ENCODE measurements at places on chromosomes 3 and 15.

- peak; percentile 90 for DNase-seq
Measured at GRCh38 chr3:10248184-10248983, at the start of gene TATDN2. Gene TATDN2, plus strand, starts transcription at chr3:10248459. Its CDS starts 742 bp downstream, at chr3:10249201.

DNA sequence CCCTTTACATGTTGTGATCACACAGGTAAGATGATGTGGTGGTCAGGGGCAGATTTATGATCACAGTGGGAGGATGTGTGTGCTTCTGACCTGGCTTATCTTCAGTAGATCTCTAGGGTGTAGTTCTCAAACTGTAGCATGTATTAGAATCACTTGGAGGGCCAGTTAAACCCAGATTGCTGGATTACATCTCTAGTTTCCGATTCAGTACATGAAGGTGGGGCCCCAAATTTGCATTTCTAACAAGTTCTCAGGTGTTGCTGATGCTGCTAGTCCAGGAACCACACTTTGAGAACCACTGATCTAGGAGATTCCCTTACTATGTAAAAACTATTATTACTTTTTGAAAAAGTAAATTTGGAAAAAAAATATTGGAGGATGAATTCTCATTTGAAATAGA lies 199.3 kb upstream of the GOLIM4 start:
- no peak for DNase-seq

DNA sequence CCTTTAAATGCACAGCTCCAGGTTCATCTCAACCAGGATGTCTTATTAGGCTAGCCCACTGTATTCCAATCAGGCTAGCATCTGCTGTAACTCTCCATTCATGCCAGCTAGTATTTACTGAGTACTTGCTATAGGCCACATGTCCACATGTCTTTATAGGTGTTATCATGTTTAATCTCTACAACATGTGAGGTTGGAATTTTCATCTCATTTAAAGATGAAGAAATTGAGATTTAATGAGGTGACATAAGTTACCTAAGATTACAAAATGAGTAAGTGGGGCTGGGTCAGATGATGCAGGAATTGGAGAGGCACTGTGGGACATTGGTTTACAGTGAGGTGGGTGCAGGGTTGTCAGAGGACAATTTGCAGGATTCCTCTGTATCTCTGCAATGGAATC lies 2.9 kb downstream of the IFT122 start:
- no peak for DNase-seq

GRCh38 chr3:14403619-14404155 lies 1.3 kb downstream of the SLC6A6 start:
- no peak for DNase-seq

DNA sequence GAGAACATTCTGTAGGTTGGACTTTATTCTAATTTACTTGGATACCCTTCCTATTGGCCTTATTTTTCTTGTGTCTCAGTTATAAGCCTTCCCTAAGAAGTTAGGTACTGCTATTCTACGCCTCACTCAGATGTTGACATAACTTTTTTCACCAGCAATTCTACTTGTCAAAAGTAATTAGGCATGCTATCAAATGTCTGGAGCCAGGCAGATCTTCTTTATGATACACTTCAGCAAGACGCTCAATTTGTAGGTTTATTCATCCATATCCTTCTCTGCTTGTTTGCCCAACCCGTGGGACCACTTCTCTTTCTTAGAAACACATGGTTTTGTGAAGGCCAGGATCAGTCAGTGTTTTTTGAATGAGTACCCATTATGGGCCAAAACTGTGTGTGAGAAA lies 36.2 kb upstream of the COL8A1 start:
- DNase-seq: no peak

DNA sequence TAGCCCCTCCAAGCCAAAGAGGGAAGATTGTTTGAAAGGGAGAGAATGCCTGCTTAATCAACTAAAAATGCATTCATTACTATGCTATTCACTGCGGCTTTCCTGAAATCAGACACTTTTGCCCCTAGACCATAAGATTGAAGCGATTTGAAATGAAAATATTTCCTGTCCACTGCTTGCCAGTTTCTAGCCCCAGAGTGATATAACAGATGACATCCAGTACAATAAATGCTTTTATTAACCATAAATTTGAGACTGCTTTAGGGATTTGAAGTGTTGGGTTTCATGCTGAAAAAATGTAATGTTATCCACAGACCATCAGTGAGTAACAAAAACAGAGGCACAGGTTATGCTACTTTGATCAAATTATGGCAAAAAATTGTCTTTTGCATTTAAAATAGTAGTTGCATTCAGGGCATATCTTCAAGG lies 14.1 kb downstream of the IL17RD start:
- DNase-seq: no peak

DNA sequence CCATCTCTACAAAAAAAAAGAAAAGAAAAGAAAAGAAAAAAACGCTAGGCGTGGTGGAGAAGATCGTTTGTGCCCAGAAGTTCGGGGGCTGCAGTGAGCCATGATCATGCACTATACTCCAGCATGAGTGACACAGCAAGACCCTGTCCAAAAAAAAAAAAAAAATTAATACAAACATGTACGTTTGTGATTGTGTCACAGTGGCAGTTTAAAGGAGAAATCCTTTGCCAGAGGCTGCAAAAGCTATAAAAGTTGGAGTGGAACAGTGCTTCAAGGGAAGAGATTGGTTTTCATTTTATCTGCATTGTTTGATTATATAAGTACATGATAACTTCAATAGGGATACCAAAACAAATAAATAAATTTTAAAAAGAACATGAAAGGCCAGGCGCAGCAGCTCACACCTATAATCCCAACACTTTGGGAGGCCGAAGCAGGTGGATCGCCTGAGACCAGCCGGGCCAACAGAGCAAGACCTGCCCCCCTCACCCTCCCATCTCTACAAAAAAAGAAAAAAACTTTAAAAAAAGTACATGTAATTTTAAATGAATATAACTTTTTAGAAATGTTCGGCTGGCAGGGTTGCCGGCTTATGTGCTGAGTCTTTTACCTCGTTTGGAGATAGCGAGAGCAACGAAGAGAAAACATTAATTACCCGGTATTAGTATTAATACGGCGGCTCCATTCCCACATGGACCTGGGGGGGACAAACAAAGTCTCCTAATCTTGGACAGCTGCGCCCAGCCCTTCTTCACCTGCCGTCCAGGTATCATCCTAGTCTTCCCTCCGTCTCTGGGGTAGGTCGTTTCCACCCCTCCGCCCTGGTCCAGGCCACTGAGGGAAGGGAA lies 573 bp upstream of the DIS3L start:
- DNase-seq: no peak

- DNase-seq: no peak
Measured at GRCh38 chr3:192727032-192727847, at the start of gene FGF12. Gene FGF12, minus strand, starts transcription at chr3:192727541.

GRCh38 chr3:46209746-46210470 lies 1.8 kb upstream of the CCR1 start:
- no peak for DNase-seq

GRCh38 chr3:116469546-116469945 lies 24.3 kb upstream of the LSAMP start:
- DNase-seq: no peak

All from T-helper 22 cell (primary cell).